ENCODE measurements at places on chromosomes 6 and 20.

DNA sequence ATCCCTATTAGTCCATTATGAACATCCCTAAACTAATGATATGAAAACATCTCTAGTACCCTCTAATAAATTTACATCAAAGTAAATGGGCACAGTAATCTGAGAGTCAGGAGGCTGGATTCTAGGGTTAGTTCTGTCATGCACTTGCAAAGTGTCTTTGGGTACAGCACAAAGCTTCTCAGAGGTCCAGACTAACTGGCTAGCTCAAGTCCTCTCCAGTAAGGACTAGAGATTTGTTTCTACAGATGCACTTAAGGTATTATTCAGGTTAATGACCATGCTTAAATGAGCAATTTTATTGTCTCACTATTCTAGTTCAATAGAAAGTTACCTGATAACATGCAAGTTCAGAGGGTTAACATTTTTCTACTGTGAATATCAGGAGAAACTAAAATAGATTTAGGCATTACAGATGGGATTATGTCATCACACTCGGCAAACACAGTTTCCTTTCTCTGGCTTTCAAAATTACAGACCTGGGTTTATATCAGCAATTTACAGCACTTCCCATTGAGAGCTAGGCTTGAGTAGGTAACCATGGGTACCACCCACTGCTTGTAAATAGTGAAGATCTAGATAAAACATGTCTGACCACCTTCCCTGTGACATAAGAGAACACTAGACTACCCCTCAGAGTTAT lies 402.9 kb upstream of the RUNX2 start:
- DNase-seq: no peak

- DNase-seq: peak; percentile 31
These were observed 40.4 kb upstream of the ARG1 start for GRCh38 chr6:131532580-131533039.

GRCh38 chr20:15528391-15529111 lies 1044.7 kb downstream of the KIF16B start:
- no peak for DNase-seq

DNA sequence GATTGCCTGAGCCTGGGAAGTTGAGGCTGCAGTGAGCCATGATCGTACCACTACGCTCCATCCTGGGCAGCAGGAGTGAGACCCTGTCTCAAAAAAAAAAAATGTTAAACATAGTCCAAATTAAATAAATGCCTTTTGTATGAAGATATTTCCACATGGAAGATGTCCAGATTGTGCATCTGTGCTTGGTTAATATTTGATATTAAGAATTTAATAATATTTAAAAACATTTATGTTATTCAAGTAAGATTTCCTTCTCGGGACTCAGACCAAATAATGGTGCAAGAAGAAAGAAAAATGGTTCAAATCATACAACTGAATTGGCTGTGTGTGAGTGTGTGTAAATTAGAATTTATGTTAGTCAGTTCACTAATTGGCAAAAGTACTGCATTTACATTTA lies 202.5 kb downstream of the TBC1D7 start:
- no peak for DNase-seq

DNA sequence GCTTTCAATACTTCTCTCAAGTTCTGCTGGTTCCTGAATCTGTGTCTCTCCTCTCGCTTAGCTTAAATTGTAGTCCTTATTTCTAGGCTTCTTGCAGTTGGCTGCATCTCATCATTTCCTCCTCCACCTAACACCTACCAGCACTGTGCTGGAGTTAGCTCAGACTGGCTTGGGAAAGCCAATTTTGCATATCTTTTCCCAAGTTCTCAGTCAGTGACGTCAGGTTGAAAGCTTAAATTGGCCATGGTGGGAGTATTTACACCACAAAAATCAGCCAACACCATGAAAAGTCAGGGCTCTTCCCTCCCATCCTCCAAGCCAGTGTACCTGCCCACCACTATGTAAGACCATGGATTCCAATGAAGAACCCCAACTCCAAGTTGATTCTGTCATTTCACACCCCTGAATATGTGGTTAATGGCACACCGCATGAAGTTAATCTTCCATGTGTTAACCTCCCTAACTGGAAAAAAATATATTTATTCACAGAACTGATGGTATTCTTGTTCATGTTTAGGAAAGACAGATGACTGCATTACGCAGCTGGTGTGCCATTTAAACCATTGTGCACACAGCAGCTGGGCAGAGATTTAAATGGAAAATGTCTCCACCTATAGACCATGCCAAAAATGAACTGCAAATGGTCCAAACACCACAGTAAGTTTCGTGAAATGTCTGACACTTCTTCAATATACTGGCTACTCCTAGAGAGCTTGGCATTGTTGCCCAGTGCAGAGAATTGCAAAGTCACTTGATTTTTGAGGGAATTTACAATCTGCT lies 274.1 kb upstream of the MAP3K7 start:
- no peak for DNase-seq

- no peak for DNase-seq
These were observed 20.5 kb upstream of the LTV1 start for GRCh38 chr6:143822584-143823024.

- DNase-seq: no peak
These were observed 12.0 kb downstream of the RAB23 start for GRCh38 chr6:57210060-57210459.

- DNase-seq: no peak
These were observed 41.8 kb upstream of the F13A1 start for GRCh38 chr6:6362056-6362840.

DNA sequence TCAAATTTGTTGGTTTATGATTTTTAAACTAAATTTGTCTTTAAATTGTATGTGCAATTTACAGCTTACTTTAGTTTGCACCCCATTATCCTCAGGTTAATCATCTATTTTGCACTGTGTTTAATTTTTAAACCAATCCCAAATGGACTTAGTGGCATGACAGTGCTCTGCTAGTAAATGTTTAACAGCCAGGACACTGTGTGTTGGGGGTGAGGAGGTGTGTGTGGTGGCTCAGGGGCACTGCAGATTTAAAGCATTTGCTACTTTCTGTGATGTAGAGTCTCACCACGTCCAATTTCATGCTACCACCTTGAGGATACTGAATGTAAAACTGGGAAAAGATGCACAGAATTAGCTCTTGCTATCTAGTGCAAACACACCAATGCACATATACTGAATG lies 225.7 kb downstream of the HAO1 start:
- DNase-seq: no peak

- DNase-seq: no peak
These were observed 2.1 kb downstream of the LPIN3 start for GRCh38 chr20:41342474-41343464.

GRCh38 chr20:47335251-47336128 lies 21.0 kb downstream of the ZMYND8 start:
- no peak for DNase-seq

DNA sequence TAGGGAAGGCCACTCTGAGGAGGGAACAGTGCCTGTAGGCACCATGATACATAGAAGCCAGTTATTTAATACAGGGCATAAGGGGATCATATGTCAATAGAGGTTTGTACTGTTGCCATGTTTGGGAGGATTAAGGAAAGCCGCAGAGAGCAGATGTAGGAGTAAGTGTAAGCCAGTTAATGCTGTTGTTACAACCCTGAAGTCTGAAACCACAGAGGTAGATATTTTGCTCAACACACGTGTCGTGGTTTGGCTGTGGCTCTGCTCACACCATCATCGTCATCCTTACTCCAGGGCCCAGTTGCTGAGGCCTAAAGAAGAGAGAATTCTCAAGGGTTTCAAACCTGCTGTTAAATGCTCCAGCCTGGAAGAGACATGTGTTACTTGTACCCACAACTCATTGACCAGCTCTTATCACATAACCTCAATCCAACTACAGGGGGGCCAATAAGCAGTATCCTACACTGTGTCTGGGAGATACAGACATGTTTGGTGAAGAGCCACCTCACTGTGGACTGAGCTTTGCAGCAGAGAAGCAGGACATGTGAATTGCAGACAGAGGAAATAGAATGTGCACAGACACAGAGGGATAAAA lies 31.0 kb upstream of the PSMF1 start:
- no peak for DNase-seq

DNA sequence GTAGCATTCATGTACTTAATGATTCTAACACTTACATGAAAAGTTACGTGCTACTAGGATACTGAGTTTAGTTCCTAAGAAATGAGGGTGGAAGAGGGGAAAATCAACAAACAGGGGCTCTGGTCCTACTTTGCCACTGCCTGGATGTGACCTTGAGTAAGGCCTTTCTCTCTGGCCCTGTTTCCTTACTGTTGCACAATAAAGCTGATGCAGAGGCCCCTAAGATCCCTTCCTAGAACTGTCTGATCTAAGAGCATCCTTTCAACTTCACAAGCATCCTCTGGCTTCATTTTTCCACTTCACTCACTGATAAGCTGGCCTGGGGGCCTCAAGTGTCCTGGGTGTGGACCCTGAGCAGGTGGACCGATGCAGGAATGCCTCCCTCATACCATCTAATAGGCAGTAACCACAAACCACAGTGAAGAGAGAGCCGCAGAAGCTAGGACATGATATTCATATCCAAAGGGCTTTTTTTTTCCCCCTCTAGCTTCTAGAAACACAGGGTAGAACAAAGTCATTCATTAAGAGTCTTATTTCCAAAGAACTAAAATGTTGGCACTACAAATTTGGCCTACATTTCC lies 21.6 kb downstream of the FKBP1A start:
- DNase-seq: no peak

DNA sequence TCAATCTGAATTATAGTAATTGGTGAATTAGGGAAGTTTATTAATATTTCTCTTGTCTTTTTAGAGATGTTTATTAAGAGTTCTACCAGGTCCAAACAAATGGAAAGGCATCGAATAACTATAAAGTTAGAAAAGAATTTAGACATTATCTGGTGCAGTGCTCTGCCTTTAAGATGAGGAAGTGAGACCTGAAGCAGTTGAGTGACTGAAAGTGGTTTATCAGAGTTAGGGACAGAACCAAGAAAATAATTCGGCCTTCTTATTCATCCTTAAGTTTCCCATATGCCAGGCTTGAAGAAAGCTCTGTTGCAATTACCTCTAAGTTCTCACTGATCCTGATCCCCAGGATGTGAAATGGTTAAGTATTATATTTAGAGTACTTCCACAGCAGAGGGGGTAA lies 94.2 kb upstream of the FLRT3 start:
- no peak for DNase-seq

- no peak for DNase-seq
These were observed 261.4 kb downstream of the KHDC1L start for GRCh38 chr6:72963946-72964345.

DNA sequence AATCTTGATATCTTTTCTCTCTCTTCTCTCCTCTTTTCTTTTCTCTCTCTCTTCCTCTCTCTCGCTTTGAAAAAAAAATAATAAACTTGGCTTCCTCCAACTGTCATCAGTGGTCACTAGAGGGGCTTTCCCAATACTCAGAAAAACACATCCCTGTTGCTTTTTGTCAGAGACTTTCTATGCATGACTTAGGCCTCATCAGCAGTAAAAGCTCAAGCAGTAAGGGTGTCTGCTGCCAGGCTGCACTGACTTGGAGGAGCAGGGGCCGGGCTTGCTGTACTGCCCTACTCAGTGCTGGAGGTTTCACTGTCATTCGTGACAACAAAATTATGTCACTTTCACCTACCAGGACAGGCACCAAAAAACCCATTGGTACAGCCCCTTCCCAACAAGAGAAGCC lies 272.0 kb downstream of the ADGB start:
- DNase-seq: no peak

GRCh38 chr6:42664718-42665117 lies 57.7 kb downstream of the PRPH2 start:
- DNase-seq: no peak

DNA sequence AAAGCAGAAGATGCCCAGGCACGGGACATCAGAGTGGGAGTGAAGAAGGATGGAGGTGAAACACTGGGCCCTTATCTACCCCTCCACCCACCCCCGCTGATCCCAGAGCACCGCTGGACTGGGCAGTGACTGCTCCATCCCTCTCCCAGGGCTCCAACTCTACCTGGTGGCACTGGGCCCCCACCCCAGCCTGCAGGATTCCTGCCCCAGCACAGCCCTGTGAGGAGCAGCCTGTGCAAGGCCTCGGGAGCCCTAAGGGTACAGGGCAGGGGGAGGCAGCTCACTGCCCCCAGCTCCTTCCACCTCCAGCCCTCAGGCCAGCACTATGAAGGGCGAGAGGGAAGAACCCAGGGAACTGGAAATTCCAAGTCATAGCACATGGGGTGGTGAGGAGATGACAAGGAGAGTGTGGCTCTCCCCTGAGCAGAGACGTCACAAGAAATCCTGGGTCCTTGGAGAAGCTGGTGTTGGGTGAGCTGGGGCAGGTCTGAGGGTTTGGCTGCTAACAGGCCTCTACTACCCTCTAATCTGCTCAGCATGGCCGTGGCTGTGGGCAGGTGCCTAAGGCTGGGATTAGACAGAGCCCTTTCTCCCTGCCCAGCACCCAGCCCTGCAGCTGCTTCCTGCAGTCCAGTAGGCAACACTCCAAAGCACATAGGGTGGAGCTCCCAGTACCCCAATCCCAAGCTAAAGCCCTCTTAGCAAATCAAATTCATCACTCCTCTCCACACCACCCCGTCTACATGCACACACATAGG lies 3.5 kb downstream of the CST3 start:
- no peak for DNase-seq
